NCI-H524 treated with DMSO at 0.1 percent for 48 hours (cell line): ENCODE measurements at places on chromosomes 4 and X.

DNA sequence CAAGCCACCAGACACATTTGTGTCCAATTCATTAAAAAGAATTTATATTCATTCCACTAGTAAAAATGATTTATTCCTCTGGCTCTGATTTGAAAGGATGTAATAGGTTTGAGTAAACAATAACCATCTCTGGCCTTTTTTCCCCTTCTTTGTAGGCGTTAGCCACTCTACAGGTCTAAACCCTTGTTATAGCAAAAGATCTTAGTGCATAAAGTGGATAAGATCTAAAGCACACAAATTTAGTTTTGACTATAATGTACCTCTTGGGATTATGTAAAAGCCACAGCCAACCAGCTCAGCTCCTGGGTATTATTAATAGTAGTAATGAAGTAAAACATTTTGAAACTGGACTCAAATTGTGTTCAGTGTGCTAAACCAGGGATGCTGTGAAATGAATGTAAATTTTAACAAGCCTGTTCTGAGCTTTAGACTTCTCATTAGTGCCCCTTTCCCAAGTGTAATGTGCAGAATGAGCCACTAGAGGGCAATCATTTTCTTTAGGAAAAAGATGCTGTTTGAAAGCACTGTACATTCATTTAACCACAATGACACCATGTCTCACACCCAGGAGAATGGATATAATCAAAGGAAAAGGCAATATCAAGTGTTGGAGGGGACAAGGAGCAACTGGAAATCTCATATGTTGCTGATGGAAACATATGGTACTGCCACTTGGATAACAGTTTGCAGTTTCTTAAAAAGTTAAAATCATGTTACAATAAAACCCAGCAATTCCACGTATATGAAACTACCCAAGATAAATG, 69.7 kb downstream of the KLHL8 start:
- DNase-seq, result no peak

GRCh38 chrX:28273736-28274135, 292.5 kb upstream of the DCAF8L1 start:
- no peak for DNase-seq

GRCh38 chr4:185142912-185143600, at the start of gene SLC25A4:
SLC25A4 (plus strand) TSS chr4:185143266; CDS start chr4:185143373, 107 bp downstream.
- no peak for DNase-seq

DNA sequence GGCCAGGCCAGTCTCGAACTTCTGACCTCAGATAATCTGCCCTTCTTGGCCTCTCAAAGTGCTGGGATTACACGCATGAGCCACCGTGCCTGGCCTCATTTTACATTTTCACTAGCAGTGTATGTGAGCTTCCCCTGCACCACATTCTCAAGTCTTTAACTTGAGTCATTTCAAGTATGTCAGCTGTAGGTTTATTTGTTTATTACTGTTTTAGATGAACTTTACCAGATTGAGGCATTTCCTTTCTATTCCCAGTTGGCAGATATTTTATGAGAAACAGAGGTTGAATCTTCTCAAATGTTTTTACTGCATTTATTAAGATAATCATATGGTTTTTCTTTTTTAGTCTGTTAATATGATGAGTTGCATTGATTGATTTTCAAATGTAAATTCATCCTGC, 114.6 kb upstream of the SH3RF1 start:
- no peak for DNase-seq

DNA sequence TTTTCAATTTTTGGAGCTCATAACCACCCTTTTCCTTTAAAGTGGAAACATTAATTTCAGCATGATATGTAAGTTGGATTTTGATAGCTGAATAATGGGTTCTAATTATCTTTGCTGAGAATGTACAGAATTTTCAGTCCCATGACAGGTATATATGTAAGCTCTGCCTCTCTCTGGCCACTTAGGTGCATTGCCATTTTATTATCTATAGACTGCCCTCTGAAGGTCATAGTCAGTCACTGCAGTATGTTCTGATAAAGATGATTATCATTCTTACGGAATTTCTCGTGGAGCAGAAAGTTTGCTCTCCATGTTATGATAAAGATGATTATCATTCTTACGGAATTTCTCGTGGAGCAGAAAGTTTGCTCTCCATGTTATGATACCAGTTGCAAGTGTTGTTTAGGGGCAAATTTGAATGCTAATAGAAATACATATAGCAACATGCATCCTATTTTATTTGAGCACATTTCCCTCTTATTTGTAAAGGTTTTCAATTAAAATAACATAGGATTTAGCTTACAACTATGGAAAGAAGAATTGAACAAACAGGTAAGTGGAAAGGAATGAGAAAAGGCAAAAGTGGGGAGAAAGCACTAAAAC, 10.4 kb downstream of the AFP start:
- DNase-seq, result peak; percentile 46

DNA sequence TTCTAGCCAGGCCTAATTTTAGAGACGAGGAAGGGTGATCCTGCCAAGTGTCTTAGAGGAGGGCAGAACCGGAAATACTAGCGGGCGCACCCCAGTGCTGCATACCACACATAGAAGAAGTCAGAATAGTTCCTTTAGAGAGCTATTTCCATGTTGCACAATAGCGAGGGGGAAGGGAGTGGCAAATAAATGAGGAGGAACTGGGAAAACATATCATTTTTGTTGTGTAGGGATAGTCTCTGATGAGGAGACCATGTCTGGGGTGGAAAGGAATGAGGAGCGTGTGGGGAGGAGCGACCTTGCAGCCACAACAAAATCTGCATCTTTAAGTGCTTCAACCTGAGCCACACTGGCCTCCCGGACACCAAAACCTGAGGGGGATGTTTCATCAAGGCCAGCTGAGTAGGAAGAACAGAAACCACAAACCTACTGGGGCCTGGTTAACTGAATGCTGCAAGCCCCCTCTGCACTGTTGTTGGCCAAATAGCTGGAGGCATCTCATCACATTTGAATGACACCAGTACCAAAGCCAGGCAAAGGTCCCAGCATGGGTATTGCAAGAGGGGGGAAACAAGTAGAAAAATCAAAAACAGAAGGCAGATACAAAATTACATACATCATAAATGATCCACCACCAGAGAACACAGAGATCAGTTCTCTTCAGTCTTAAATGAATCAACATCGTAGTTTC, 26.7 kb upstream of the C1QTNF7 start:
- no peak for DNase-seq

DNA sequence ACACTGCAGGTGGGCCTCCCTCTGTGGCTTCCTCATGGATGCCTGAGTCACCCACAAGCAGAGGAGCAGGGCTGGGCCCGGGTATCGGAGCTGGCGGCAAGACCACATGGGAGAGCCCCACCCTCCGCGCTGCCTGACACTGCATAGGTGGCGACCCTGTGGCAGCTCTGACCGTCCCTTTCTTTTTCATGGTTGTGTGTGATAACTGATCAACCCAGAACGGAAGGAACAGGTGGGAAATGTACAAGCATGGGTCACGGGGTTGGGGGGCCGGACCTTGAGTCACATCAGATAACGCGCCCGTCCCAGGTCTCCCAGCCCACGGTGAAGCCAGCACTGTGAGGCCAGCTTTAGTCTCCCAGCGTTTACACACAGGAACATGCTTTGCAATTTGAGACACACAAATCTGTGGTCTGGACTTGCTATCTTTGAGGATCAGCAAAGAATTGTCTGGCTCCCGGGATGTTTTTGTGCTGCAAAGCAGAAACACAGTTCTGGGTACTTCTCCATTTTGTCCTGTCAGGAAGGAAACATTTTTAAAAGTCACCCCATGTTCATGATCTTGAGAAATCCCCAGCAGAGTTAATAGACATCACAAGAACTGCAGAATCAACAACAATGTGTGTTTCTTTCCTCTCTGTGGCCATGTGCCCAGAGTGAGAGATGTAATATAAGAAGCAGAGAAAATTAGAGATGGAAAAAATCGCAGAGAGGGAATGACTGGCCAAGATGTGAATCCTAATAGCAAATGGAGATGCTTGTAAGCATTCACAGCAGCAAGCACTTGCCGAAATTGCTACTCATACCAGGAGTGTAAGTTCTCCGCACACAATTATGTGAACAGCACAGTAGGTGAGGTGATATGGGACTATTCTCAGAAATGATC, 70.1 kb upstream of the CBR4 start:
- no peak for DNase-seq

GRCh38 chr4:123976285-123976684, 579.7 kb downstream of the SPRY1 start:
- DNase-seq, result no peak

DNA sequence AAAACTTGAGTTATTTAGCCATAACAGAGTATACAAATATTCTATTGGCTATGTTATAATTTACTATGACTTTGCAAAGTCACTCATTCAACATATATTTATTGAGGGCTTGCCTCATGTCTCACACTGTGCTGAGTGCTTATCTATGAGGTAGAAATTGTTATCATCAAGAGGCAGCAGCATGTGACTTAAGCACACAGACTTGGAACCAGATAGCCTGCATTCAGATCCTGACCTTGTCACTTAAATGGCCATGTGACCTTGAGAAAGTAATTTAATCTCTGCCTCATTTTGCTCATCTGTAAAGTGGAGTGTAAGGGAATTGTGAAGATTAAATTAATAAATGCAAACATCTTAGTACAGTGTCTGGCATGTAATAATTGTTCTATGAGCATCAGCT, 10.1 kb upstream of the EXOSC9 start:
- no peak for DNase-seq

GRCh38 chr4:15965325-15965724, 2.4 kb upstream of the FGFBP2 start:
- no peak for DNase-seq

GRCh38 chrX:53831662-53832635, 145.4 kb upstream of the HUWE1 start:
- peak; percentile 6 for DNase-seq

- DNase-seq, result no peak
These were observed 1.4 kb downstream of the AREG start for GRCh38 chr4:74446193-74446868.

GRCh38 chr4:168667376-168667775, 170.5 kb downstream of the PALLD start:
- no peak for DNase-seq

- DNase-seq, result no peak
These were observed 412.1 kb downstream of the SMARCA1 start for GRCh38 chrX:129111081-129111798.

DNA sequence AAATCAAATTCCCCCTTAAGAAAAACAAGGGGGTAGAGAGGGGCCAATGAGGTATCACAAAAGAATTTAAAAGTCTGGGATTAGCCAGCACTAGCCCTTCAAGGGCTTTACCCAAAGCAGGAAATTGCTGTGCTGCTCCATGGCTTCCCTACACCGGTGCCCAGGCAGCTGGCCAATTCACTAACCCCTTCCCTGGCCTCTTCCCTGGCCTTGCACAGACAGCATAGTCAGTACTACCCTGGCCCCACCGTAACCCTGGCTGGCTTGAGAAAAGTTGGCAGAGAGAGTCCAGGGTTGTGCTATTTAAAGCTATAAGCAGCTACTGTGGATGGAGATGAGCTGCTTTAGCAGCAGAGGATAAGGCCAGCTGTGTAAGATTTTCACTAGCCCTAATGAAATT, 43.1 kb downstream of the ADAMTS3 start:
- DNase-seq, result no peak

DNA sequence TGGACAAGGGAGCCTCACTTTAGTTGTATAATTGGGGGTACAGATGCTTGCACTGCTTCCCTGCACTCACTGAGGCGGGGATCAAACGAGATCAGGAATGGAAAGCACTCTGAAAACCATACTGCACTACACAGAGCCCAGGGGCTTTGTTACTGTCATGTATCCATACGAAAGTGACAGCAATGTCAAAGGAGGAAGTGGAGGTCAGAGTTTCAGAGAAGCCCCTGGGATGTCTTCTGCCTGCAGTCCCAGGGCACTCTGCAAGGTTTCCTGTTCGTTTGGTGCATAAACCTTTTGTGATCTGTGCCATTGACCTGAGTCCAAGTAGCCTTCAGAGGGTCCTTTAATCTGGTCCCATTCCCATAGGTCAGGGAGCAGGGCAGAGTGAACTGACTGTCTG, 31.2 kb downstream of the RNF175 start:
- no peak for DNase-seq

- DNase-seq, result no peak
These were observed 23.0 kb upstream of the SLC25A4 start for GRCh38 chr4:185119927-185120630.

- DNase-seq, result peak; percentile 4
These were observed 98.2 kb upstream of the PRKX start for GRCh38 chrX:3811331-3812311.

- DNase-seq, result no peak
These were observed 423 bp downstream of the RPL39 start for GRCh38 chrX:119790977-119791436.

- no peak for DNase-seq
These were observed 66.5 kb downstream of the CHRNA9 start for GRCh38 chr4:40401631-40402030.

DNA sequence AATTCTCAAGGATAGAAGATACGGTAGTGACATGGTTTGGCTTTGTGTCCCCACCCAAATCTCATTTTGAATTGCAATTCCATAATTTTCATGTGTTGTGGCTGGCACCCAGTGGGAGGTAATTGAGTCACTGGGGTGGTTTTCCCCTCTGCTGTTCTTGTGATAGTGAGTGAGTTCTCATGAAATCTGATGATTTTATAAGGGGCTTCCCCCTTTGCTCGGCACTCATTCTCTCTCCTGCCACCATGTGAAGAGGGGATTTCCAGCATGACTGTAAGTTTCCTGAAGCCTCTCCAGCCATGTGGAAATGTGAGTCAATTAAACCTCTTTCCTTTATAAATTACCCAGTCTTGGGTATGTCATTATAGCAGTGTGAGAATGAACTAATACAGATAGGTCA, 8.5 kb upstream of the SPANXN4 start:
- no peak for DNase-seq

GRCh38 chr4:110197529-110198042, 829 bp downstream of the ELOVL6 start:
- DNase-seq, result no peak

DNA sequence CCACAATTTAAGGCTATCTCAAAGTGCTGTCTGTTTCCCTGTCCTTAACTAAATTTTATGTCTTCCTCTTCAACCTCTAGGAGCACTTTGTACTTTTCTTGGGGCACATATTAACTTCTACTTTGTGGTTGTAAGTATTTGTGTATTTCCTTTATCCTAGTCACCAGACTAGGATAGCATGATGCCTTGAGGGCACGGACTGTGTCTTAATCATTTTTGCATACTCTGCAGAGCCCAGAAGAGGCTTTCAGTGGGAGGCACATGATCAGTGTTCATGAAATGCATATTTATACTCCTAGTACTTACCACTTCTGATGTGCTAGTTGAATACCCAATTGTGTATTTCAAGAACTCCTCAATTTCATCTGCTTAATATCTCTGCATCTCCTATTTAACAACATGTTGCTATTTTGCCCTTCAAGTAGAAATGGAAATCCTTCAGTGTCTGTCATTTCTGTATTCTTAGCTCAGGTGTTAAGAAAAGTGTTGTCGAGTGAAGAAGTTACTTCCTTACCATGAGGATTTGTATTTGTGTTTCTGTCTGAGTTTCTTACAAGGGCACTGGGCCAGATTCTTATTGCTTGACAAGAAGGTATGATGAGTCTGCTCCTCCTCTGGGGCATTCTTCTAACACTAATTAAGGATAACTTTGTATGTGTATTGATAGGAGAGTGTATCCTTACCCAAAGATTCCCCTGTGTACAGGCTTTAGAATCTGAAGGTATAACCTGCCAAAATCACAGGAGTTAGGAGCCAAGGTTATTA, 28.3 kb upstream of the PGRMC2 start:
- DNase-seq, result no peak
